ENCODE measurements at places on chromosomes 2 and 18.
A peak's percentile ranks its signal among the peaks of the same experiment; 100 is the strongest.

GRCh38 chr18:37019157-37019827, 190.4 kb downstream of the KIAA1328 start:
- DNase-seq = no peak

GRCh38 chr18:30811580-30811979, 231.0 kb downstream of the DSC3 start:
- DNase-seq = no peak

DNA sequence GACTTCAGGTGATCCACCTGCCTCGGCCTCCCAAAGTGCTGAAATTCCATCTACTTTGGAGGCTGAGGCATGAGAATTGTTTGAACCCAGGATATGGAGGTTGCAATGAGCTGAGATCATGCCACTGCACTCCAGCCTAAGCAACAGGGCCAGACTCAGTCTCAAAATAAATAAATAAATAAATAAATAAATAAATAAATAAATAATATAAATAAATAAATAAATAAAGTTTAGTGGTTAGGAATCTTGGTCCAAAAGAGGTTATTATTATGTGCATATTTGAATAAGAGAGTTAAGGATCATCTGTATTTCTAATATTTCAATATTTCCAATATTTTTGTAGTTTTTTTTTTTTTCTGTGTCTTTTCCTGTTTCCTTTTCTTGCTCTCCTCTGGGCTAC, 90.8 kb downstream of the HS6ST1 start:
- DNase-seq = no peak

DNA sequence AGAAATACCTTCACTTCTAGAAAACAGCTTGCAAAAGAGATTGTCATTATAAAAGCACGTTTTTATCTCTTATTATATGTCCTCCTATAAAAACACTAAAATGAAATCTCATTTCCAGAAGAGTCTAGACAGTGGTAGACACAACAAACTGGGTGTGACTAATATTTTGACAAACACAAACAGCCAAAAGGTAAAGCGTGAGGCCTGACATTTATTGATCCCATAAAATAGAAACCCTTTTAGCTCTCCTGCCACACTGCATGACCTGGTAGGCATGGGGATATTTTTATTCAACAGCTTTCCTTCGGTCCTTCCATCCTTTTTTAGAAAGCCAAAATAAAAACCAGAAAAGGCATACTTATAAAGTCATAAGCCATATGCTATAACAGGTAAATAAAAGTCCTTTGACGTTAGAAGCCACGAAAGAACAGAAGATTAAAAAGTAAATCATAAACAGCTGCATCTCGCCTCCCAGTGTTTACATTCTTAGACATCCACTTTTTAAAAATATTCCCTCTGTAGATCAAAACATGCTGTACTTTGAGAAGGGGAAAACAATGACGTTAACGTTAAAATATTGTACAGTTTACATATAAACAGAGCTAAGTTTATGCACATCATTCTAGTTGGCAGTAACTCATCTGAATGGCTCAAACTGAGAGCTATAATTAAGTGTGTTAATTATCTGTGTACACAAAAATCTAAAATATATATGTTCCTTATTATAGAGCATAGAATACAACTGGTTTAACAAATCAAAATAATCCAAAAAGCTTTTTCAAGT, 44.6 kb downstream of the IRS1 start:
- no peak for DNase-seq

- no peak for DNase-seq
These were observed 74.4 kb downstream of the KIAA1328 start for GRCh38 chr18:36903215-36903928.

- DNase-seq = peak; percentile 15
These were observed 119.0 kb downstream of the SMAD7 start for GRCh38 chr18:48831802-48832201.

- no peak for DNase-seq
These were observed 30.6 kb upstream of the CREB1 start for GRCh38 chr2:207499114-207499513.

DNA sequence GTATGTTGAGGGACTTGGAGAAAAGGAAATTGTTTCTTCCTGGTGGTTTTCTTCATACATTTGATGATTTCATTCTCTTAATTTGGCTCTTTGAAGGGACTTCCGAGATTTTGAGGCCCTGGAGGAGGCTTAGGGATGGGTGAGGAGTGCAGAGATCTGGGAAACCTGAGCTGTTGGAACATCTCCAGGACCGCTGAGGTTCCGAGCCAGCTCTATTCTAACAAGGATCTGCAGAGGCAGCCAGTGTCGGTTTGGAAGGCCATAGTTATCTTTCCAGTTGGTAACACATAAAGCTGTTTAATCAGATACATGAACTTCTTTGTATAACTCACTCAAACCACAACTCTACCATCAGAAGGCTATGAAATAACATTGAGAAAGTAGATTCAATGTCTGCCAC, 70.3 kb upstream of the UPP2 start:
- DNase-seq = no peak

- DNase-seq = no peak
These were observed 8.5 kb upstream of the STK39 start for GRCh38 chr2:168255866-168256265.

GRCh38 chr18:2881840-2882195, 35.0 kb downstream of the EMILIN2 start:
- peak; percentile 68 for DNase-seq

GRCh38 chr2:148969659-148970061, 68.8 kb upstream of the LYPD6B start:
- DNase-seq = no peak

DNA sequence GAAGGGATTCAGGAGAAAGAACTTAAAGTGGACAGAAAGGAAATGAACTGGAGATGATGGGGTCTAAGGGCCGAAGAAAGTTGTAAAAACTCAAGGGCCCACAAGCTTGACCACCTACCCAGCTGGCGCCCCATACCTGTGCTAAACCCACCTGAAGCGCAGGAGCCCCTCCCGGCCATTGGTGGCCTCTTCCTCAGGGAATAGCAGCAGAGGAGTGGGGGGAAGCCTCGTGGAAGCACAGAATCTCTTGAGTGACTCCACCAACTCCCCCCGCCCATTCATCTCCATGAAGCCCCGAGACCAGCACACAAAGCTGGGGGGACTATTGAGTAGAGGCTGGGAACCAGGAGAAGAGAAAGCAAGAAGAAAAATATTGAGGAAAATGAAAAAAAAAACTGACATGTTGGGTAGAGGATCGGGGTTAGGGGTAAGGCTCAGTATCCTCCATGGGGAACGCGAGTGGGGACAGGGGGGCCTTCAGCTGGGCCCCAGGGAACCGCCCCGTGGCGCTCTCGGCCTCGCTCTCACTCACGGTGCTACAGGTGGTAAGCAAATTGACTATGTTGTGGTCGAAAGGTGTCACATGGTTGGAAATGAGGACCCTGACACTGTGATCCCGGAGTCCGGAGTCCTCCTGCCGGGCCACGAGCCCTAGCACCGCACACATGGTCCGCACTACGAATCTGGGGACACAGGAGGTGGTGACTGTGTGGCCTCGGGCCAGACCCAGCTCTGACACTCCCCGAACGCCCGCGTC, 728 bp downstream of the AUP1 start:
- no peak for DNase-seq

GRCh38 chr2:134739236-134739878, 20.6 kb upstream of the TMEM163 start:
- DNase-seq = no peak

DNA sequence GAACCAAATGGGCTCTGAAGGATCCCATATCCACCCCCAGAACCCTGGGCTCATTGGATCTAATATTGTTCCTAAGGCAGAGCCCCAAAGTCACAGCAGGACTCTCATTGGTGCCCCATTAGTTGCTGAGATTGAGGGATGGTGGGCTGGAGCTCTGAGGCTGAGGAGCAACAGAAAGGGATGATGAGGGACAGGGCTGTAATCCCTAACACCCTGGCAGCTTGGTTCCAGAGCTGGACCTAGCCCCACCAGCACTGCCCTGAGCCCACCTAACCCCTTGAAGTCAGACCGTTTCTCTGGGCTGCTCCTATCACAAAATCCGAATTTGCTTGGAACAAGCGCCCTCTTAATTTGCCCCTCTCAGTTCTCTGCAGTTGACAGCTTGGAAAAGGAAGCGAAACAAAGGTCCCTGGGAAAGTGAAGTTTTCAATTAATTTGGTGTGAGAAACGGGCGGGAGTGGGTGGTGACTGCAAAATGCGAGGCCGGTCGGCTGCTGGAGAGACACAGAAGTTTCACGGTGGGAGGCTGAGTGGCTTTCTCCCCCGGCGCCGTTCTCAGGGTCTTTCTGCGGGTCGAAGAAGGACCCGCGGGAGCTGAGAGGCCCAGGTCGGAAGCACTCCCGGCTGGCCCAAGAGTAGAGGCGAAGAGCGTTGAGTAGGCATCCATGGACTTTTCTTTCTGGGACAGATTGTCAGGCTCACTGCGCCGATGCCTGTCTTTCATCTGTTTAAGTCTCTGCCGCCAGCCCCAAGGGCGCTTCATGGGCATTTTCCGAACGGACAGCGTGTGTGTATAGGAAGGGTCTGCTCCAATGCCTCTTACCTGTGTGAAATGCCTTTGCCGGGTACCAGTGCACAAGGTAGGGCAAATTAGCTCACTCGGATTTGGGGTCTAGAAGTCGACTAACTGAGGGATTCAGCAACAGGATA, 927 bp upstream of the HOXD13 start:
- DNase-seq = peak; percentile 44

- DNase-seq = no peak
These were observed 787 bp upstream of the ADGRF3 start for GRCh38 chr2:26347286-26347865.

All from right forelimb (tissue), 1 donor.